Epithelial cell of proximal tubule (primary cell): ENCODE measurements at places on chromosomes 1 and 21.

GRCh38 chr1:16315437-16315836 is 36.8 kb downstream of the FBXO42 start:
- no peak for DNase-seq

GRCh38 chr1:14977338-14977931 is 176.1 kb upstream of the TMEM51 start:
- DNase-seq: peak; percentile 85

- DNase-seq: peak; percentile 70
Measured at GRCh38 chr1:167791281-167792187, 69.8 kb downstream of the MPZL1 start.

DNA sequence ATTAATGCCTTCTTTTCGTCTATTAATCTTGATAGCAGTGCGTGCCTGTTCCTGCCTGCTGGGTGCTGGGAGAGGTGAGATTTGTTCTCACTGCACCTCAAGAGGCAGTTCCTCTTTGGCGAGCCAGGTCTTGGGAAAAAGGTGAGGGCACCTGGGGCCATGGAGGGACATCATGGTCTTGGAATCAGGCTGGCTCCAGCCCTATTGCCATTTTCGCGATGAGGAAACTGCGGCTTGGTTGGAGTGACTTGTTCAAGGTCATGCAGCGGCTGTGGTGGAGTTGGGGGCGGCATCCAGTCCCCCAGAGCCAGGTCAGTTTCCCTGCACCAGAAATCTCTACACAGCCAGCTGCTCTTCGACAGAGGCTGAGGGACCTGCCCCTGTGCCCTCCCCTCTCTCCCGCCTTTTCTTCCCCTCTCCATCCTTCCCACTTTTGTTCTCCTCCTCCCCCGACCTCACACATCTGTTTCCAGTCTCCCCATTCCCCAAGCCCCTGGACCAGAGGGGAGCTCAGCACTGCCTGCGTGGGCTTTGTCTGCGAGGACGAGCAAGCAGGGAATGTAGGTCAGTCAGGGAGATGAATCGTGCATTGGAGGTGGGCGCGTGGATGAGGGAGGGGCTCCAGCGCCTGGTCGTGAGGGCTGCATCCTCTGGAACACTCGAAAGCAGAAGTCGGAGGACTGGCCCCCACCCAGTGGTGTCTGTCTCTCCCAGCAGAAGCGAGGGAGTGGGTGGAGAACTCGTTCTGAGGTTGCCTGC is 135.1 kb downstream of the ACTL8 start:
- DNase-seq: no peak

DNA sequence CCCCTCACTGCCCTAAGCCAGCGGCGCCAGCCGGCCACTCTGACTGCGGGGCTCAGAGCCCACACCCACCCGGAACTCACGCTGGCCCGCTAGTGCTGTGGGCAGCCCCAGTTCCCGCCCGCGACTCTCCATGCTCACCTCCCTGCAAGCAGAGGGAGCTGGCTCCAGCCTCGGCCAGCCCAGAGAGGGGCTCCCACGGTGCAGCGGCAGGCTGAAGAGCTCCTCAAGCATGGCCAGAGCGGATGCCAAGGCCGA is 41.5 kb downstream of the SLC2A1 start:
- DNase-seq: no peak

DNA sequence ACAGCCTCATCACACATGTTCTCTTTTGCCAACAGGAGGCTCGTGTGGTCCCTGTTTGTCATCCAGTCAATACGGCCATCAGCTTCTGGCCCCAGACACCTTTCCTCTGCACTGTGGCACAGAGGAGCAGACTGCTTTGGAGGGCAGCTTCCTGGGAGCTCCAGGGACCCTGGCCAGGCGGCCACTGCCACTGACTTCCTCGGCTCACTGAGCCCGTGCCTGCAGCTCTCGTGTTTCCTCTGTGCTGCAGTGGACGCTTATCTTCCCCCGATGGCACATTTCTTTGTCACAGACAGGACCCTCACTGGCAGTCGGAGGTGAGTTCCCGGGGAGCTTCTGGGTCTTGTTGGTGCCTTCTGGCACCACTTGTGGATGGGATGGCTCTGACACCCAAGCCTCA is 67.0 kb upstream of the DIRAS3 start:
- no peak for DNase-seq

GRCh38 chr21:15614766-15615165 is 115.0 kb upstream of the USP25 start:
- no peak for DNase-seq

DNA sequence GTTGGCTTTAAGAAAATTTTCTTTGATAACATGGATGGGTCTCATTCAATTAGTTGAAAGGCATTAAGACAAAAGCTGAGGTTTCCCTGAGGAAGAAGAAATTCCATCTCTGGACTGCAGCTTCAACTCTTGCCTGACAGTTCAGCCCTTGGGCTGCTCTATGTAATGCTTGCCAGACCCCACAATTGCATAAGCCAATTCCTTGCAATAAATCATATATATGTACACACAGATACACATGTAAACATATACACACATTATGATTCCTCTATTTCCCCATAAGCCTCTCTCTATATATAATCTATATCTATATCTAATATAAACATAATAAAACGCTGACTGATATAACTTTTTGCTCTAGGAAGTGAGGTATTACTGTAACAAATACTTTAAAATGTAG is 301.5 kb upstream of the PRMT6 start:
- no peak for DNase-seq

- DNase-seq: no peak
Measured at GRCh38 chr1:229365569-229365968, 22.7 kb upstream of the CCSAP start.

DNA sequence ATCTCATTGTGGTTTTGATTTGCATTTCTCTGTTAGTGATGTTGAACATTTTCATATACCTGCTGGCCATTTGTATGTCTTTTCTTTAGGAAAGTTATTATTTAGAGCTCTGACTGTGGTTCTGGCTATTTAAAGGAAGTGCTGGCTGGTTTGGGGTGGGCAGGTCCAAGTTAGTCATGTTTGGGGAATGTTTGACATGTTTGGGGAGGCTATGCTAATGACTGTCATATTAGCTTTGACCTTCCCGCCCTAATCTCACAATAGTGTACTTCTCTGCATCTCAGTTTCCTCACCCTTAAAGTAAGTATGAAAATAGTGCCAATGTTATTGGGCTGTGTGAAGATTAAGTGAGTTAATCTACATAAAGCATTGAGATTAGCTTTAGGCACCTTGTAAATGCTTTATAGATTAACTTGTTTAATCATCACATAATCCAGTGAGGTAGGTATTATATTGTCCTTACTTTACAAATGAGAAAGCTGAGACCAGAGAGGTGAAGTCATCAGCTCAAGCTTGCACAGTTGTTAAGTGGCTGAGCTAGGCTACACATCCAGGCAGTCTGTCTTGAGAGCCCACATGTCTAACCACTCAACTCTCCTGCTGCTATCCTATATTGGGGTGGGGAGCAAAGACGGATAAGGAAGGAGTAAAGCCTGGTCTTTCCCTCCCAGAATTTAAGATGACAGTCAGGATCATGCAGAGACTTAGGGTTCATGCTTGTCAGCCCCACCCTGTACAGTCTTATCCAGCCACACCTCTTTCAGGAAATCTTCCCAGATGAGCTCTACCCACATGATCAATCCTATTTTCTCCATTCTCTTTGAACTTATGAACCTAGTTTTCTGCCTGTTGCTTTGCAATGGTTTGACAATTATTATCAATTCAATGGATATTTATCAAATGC is 22.8 kb upstream of the CRNN start:
- no peak for DNase-seq

- no peak for DNase-seq
Measured at GRCh38 chr1:32367912-32368635, 5.7 kb downstream of the TSSK3 start.

DNA sequence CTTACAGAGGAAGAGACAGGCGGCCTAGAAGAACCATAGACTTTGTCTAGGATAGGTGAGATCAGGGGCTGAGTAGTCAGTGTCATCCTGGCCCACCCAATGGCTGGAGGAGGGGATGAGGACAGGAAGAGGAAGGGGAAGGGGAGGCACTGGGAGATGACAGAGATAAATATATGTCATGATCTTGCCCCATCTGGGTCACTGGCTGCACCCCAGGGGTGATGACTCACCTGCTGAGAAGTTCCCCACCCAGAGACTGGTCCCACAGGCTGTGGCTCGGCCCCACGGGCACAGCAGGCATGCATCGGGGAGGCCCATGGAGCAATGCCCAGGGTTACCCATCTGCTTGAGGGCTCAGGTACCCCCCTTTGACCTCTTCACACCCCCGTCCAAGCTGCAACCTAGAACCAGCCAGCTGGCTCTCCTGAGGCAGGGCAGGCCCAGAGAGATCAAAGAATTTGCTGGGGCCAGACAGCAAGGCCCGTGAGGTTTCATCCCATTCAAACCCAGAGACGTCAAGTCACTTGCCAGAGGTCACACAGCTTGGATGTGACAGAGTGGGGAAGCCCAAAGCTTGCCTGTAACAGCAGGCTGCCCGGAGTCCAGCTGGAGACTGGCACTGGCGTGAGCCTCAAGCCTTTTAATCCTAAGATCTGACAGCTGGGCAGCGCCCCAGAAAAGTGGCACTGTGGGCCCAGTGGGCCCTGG is 34.7 kb upstream of the CASZ1 start:
- DNase-seq: no peak

DNA sequence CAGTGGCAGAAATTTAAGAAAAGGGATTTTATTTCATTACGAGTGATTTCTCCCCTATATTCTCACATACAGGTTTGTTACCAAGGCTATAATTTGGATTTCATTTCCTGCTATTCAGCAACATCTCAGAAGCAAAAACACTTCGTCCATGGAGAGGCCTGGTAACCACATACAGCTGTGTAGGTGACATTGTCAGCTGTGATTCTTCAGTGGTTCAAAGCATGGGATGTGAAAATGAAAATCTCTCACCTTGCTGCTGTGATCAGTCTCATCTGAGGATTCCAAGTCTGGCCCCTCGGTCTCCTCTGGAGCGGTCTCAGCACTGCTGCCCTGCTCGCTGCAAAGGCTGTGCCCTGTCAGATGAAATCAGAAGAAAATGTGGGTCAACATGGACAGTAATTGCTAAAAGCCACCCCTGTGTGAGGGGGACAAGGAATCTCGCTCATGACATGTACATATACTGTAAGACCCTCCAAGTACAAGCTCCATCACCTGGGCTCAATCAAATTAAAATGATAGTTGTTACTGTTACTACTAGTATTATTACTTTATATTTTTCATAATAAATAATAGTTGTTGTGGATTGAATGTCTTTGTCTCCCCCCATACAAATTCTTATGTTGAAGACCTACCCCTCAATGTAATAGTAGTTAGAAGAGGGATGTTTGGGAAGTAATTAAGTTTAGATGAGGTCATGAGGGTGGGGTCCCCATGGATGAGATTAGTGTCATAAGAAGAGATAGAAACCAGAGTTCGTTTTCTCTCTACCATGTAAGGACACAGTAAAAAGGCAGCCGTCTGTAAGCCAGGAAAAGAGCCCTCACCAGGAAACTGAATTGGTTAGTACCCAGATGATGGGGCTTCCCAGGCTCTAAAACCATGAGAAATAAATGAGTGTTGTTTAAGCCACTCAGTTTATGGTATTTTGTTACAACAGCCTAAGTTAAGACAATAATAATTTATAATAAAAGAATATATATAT is 126.7 kb upstream of the KRTAP19-8 start:
- no peak for DNase-seq

- DNase-seq: no peak
Measured at GRCh38 chr1:172125812-172126430, 284.6 kb downstream of the DNM3 start.

- DNase-seq: no peak
Measured at GRCh38 chr1:243916160-243916559, 66.1 kb upstream of the AKT3 start.

- DNase-seq: no peak
Measured at GRCh38 chr1:89615676-89616598, 17.0 kb upstream of the LRRC8C start.

- no peak for DNase-seq
Measured at GRCh38 chr1:31510853-31511789, 65.2 kb upstream of the TINAGL1 start.

DNA sequence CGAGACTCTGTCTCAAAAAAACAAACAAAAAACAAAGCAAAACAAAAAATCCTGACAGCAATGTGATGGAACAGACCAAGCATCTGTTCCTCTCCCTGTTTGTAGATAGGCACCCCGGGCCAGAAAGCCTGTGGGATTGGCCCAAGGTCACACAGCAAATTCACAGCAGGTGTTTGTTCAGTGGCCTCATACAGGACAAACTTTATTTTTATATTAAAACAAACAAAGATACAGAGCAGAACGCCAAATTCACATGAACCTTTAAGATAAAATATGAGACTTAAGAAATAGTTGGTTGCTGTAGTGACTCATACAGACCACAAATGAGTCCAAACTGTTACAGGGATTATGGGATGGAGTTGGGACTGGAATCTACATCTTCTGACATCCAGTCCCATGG is 2.3 kb upstream of the CELA2A start:
- DNase-seq: no peak

- no peak for DNase-seq
Measured at GRCh38 chr1:113557187-113557586, 166.9 kb downstream of the MAGI3 start.

DNA sequence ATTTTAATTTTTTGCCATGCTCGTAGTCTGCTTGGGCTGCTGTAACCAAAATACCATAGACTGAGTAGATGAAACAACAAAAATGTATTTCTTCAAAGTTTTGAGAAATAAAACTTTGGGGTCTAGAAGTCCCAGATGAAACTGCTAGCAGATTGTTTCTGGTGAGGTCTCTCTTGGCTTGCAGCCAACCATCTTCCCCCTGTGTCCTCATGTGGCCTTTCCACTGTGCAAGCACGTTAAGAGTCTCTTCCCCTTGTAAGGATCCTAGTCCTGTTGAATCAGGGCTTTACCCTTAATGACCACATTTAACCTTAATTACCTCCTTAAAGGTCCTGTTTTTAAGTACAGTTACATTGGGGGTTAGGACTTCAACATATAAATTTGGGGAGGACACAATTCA is 86.6 kb downstream of the PTBP2 start:
- no peak for DNase-seq

- DNase-seq: no peak
Measured at GRCh38 chr1:209612646-209613399, 29.3 kb downstream of the CAMK1G start.

- DNase-seq: no peak
Measured at GRCh38 chr1:97647776-97648175, 273.1 kb downstream of the DPYD start.

- no peak for DNase-seq
Measured at GRCh38 chr1:94648225-94649007, 106.9 kb upstream of the F3 start.

DNA sequence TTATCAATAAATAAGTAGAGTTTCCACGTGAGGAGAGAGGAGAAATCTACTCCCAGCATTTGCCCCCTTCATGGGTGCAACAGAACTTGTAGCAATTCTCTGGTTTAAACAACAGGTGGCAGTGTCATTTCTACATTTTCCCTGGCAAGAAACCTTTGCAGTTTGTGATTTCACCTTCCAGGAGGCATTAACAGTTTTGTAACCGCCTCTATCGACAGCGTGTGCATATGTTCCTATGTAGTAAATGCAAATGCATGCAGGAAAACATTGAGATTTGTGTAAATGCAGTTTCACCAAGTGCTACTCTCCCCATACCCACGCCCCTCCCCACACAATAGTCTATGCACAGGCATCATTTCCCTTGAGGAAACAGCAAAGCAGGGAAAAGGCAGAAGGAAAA is 494.7 kb downstream of the SMYD3 start:
- DNase-seq: no peak
